ENCODE measurements at places on chromosomes 4 and X.

DNA sequence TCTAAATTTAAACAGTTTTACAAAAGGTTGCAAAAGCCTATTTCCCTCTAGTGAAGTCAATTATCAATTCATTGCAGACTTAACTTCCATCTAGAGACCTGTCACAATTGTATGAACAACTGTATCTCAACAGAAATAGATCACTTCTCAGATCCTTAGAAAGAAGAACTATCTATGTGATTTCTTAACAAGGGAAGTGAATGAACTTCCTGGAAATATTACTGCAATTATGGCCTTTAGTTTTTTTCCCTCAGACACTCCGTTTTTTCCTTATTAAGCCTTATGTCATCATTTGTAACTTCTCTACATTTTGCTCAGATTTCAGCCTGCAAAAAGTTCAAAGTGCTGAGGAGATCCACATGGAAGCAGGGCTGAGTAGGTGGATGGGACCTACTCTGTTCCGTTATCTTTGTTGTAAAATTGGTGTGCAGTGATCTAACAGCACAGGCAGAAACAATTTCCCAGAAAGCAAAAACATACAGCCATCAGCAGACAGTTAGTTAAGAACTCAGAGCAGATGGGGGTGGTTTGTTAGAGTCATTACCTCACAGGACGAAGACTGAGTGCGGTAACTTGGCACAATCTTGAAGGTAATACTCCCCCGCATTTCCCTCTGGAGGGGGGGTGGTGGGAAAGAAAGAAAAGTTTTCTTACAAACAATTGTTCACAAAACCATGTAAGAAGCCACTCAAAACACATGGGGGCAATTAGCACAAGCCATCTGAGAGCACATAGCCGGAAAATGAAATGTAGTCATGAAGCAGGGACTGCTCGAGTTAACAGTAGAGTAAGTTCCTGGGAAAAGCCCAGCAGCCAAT lies 112.3 kb downstream of the NYX start:
- H3K27me3 ChIP-seq, result no peaks in the 10 kb centered on the region
- DNase-seq, result no peak
- H3K4me3 ChIP-seq, result peak overlapping the region; percentile 33
- no peaks in the 10 kb centered on the region for H3K36me3 ChIP-seq

DNA sequence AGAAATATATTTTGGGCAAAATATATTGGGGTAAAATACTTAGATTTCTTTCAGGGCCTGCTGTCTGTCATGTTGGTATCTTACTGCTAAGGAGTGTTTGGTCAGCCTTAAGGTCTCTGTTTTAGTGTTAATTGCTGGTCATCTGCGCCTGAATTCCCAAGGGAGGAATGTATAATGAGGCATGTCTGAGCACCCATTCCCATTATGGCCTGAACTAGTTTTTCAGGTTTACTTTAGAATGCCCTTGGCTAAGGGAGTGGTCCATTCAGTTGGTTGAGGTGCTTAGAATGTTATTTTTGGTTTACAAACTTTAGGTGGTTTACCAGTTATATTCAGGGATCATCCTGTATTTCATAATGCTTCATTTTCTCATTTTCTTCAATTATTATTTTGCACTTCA lies 125.9 kb downstream of the CFAP299 start:
- H3K4me3 ChIP-seq, result no peak overlapping the region
- DNase-seq, result no peak
- H3K27ac ChIP-seq, result no peak overlapping the region
- no peaks in the 10 kb centered on the region for H3K27me3 ChIP-seq
- H3K36me3 ChIP-seq, result no peaks in the 10 kb centered on the region
- H3K4me1 ChIP-seq, result peaks cover 37% of the 10 kb centered on the region

DNA sequence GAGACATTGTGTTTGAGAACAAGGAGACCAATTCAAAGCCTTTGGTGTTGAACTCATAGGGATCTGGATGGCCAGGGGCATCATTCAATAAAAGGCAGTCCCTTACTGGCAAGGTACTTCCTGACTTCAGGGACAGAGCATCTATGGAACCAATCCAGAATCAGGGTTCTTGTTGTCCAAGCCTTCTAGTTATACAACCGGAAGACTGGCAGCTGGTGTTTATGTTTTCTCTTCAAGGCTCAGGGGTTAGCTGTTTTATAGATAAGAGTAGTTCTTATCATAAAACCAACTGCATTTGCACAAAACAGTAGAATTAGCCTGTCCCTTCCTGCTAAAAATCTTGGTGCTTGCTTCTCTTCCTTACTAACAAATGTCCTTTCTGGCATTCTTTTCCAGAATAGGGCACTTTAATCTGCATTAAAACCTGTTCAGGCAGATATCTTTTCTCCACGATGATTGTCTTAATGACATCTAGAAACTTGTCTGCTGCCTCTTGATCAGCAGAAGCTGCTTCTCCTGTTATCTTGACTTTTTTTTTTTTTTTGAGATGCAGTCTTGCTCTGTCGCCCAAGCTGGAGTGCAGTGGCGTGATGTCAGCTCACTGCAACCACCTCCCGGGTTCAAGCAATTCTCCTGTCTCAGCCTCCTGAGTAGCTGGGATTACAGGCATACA lies 38.4 kb upstream of the ARHGEF6 start:
- peaks cover 12% of the 10 kb centered on the region for H3K36me3 ChIP-seq
- H3K27me3 ChIP-seq, result no peaks in the 10 kb centered on the region
- H3K4me1 ChIP-seq, result no peaks in the 10 kb centered on the region
- no peak for DNase-seq
- no peak overlapping the region for H3K4me3 ChIP-seq

DNA sequence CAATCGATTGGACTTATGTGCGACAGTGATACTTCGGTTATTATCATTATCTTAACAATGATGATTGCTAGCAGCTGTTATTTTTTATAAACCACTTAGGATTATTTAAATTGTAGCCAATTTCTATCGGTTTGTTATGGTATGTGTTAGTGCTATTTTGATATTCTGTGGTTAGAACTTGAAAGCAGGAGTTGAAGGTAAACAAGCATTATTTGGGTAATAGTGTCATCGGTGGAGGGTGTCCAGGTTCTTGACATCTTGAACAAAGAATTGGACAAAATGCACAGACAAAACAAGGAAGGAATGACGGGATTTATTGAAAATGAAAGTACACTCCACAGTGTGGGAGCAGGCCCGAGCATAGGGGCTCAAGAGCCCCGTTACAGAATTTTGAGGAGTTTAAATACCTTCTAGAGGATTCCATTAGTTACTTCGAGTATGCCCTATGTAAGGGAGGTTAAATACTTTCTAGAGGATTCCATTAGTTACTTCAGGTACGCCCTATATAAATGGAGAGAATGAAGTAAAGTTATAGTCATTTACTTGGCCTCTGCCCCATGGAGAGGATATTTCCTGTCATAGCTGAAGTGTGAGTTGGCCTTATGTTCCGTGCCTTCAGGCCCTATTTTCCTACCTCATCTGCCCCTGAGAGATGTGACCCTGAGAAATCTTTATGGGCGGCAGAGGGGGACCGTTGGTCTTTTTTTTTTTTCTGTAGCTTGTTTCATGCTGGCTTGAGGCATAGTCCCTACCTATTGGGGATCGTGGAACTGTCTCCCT lies 13.1 kb downstream of the MOB1B start:
- no peak overlapping the region for H3K4me3 ChIP-seq
- no peaks in the 10 kb centered on the region for H3K27me3 ChIP-seq
- no peak for DNase-seq
- no peaks in the 10 kb centered on the region for H3K36me3 ChIP-seq
- H3K4me1 ChIP-seq, result peaks cover 39% of the 10 kb centered on the region

GRCh38 chr4:173509036-173510001 lies 20.7 kb downstream of the HAND2 start:
- DNase-seq, result no peak
- H3K36me3 ChIP-seq, result peaks cover 3% of the 10 kb centered on the region
- peak overlapping the region; percentile 76 for H3K4me3 ChIP-seq
- peaks cover 14% of the 10 kb centered on the region for H3K4me1 ChIP-seq

DNA sequence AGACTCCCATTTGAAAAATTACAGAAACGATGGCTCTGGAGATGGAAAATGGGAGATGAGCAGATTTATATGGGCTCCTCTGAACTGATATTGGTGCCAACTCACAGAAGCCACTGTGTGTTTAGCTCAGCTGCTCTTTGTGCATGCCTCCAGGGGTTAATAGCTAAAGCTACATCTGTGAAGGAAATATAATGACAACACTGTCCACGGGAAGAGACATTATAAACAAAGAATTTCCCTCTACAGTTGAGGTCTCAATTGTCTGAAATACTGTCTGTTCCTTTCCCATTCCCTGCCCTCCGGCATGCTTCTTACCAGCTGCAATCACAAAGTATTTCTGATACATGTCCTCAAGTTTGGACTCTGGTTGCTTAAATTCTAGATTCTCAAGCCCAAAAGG lies 40.4 kb downstream of the PPA2 start:
- peaks cover 1% of the 10 kb centered on the region for H3K4me1 ChIP-seq
- peaks cover 83% of the 10 kb centered on the region for H3K36me3 ChIP-seq
- H3K27me3 ChIP-seq, result no peaks in the 10 kb centered on the region

DNA sequence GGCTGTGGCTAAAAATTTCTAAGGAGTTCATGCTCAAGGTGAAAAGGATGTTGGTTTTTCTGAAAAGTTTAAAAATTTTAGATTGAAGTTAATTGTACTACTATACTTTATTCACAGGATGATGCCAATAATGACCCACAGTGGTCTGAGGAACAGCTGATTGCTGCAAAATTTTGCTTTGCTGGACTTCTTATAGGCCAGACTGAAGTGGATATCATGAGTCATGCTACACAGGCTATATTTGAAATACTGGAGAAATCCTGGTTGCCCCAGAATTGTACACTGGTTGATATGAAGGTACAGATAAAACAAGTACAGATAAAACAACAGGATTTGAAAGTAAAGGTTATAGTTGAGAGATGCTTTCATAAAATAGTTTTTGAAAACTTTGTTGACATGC lies 12.2 kb downstream of the PAICS start:
- peaks cover 3% of the 10 kb centered on the region for H3K4me1 ChIP-seq
- H3K36me3 ChIP-seq, result peaks cover 4% of the 10 kb centered on the region
- H3K27me3 ChIP-seq, result no peaks in the 10 kb centered on the region
- DNase-seq, result no peak
- H3K27ac ChIP-seq, result no peak overlapping the region
- H3K4me3 ChIP-seq, result no peak overlapping the region

DNA sequence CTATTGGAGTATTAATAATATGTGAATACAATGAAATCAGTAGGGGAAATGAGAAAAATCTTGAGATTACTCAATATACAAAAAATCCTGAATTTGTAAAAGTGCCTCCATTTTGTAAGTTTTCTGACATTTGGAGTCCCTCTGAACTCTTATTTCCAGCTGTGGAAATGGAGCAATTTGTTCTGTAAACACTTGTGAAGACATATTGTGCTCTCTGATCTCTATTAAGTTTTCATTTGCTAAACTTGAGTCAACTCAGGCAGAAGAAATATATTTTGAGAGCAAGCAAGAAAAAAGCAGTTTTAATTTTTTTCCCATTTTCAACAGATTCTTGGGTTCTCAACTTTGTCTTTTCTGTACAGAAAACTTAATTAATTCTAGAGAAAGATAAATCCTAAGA lies 51.4 kb upstream of the PCDH18 start:
- H3K4me1 ChIP-seq, result no peaks in the 10 kb centered on the region
- no peaks in the 10 kb centered on the region for H3K36me3 ChIP-seq
- H3K4me3 ChIP-seq, result no peak overlapping the region
- H3K27me3 ChIP-seq, result no peaks in the 10 kb centered on the region

DNA sequence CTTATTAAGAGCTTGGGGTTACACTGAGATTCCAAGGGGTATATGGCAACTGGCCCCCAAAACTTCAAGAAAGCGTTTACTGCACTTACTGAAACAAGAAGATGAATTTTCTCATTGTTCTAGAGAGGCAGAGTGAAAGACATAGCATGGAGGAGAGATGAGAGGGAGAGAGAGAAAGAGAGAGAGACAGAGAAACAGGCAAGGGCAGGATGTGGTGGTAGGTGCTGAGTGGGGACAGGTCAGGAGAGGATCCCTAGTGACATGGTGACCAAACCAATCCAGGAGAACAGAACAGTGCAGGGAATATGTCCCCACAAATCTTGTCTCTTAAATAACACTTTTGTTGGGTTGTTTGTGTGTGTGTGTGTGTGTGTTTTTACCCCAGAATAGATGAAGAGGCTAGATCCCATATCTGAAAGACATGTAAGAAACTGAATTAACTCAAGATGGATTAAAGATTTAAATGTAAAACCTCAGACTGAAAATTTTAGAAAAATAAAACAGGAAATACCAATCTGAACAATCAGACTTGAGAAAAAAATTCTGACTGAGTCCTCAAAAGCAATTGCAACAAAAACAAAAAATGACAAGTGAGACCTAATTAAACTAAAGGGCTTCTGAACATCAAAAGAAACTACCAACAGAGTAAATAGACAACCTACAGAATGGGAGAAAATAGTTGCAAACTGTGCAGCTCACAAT lies 202.2 kb downstream of the QDPR start:
- H3K27ac ChIP-seq, result no peak overlapping the region
- no peak overlapping the region for H3K4me3 ChIP-seq
- peaks cover 3% of the 10 kb centered on the region for H3K27me3 ChIP-seq

- no peaks in the 10 kb centered on the region for H3K27me3 ChIP-seq
- no peaks in the 10 kb centered on the region for H3K4me1 ChIP-seq
- no peaks in the 10 kb centered on the region for H3K36me3 ChIP-seq
These were observed 72.0 kb upstream of the MAGEB16 start for GRCh38 chrX:35726176-35726575.

- H3K36me3 ChIP-seq, result no peaks in the 10 kb centered on the region
- H3K27ac ChIP-seq, result no peak overlapping the region
- DNase-seq, result no peak
These were observed 376.9 kb downstream of the PPP3CA start for GRCh38 chr4:100970414-100970813.

DNA sequence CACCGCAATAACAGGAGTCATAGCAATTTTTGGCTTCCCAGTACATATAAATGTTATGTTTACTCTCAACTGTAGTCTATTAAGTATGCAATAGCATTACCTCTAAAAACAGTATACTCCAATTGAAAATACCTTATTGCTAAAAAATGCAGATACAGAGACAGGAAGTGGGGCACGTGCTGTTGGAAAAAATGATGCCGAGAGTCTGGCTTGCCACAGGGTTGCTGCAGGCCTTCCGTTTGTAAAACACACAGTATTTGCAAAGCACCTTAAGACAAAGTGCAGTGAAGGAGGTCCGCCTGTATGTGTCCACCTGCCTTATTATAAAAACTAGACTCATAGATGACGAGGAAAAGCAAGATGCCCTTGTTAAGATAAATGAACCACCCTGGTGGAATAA lies 23.5 kb downstream of the CD99 start:
- no peak for DNase-seq
- H3K36me3 ChIP-seq, result peaks cover 62% of the 10 kb centered on the region
- H3K4me1 ChIP-seq, result peaks cover 13% of the 10 kb centered on the region
- no peaks in the 10 kb centered on the region for H3K27me3 ChIP-seq
- H3K4me3 ChIP-seq, result no peak overlapping the region

DNA sequence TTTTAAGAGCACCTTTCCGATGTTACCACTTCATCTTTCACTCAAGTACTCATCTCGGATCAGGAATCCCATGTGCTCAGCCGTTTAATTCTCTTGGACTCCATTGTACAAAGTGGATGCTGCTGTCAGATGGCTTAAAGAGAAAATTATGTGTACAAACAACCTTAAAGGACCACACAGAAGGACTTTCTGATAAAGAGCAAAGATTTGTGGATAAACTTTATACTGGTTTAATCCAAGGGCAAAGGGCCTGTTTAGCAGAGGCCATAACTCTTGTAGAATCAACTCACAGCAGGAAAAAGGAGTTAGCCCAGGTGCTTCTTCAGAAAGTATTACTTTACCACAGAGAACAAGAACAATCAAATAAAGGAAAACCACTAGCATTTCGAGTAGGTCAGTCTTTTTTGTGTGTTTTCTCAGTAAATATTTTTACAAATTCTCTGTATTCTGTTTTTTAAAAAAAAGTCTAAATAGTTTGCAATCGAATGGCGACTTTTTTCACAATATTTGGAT lies 20.1 kb downstream of the MMAA start:
- H3K36me3 ChIP-seq, result peaks cover 48% of the 10 kb centered on the region
- no peak overlapping the region for H3K27ac ChIP-seq
- no peak for DNase-seq
- no peaks in the 10 kb centered on the region for H3K27me3 ChIP-seq
- H3K4me1 ChIP-seq, result peaks cover 13% of the 10 kb centered on the region

Data from naive thymus-derived CD8-positive, alpha-beta T cell (primary cell).